ENCODE measurements at places on chromosomes 5 and 9.

DNA sequence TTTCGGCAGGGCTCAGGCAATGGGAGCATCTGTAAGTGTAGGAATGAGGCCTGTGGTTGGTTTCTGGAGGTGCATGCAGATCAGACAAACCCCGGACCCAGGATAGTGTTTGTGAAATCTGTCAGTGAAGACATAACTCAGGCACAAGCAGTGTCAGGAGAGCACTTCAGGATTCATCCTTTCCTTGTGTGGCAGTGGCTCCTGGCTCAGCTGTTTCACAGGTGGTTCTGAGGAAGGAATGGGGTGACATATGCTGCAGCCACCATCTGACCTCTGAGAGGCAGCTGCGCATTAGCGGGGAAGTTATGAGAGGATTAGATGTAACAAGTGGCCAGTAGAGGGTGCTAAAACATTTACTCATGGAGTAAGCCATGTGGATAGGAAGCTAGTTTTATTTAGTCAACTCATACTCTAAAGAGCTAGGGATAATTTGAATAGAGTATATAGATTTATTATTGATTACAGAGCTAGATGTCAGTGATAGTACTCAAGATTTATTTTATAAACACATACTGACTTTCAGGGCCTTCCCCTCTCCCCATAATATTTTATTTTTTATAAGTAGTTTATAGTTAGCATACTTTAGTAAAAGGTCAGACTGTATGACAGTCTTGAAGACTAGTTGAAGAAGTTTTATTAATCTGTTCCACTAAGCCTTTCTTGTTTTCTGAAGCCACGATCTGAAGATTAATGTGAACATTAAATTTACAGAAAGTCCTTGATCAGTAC lies 28.4 kb downstream of the NNT start:
- DNase-seq: no peak

GRCh38 chr5:66171349-66172344 lies 27.5 kb downstream of the SREK1 start:
- DNase-seq: no peak

GRCh38 chr9:4375424-4376200 lies 75.7 kb upstream of the GLIS3 start:
- DNase-seq: no peak

DNA sequence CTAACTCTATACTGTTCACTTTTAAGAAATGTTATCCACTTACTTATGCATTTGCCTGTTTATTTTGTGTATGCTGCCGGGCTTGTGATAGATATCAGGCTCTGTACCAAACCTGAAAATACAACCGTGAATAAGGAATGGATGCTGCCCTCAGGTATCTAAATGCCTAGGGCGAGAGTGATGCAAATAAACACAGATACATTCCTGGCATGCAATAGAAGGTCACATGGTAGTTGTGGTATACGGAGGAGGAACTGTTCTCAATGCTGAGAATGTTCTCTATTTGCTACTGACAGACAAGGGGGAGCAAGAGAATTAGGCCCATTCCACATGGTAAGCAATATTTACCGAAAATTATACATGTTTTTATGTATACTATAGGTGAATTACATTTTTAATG lies 227.8 kb downstream of the ICE1 start:
- no peak for DNase-seq

DNA sequence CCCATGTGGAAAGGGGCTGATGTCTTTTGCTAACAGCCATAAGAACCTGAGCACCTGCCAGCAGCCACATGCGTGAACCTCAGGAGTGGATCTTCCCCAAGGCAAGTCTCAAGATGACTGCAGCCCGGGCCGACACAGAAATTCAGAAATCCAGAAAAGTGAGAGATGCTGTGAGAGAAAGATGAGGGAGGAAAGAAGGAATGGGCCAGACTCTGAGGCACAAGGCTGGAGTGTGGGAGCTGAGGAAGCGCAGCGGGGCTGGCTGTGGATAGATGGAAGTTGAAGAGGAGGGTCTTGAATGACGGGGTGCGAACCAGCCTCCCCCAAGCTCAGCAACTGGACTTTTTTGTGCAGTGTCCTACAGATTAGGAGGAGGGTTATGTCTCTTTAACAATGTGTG lies 337.8 kb downstream of the GADD45G start:
- DNase-seq: no peak

GRCh38 chr5:60332244-60333004 lies 367.5 kb downstream of the DEPDC1B start:
- no peak for DNase-seq

DNA sequence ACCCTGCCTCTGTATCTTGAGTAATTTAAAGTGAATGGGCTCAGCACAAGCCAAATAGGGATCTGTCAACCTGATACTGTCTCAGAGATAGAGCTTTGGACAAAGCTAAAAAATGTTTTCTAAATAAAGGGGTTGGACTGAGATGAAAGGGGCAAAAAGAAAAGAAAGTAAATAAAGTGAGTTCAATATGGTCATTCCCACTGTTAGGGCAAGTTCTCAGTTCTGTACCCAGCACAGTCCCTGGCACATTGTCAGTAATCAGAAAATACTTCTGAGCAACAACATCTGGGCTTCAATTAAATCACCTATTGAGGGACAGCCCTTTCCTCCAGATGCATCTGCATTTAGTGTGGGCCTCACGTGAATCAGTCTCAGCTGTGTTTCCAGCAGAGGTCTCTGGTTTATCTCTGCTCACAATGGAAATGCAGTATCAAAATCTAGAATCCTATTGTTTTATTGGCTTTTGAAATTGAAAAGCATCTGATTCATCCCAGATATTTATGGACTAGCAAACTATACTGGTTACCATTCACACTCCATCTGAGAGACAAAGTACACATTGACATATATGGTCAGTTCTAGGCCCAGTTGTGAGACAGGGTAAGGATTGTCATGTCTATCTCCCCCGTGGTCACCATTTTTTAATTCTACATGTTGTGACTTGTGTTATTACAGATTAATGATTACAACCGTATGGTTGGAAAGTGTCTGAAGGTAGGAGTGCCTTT lies 35.6 kb downstream of the ZNF474 start:
- no peak for DNase-seq

DNA sequence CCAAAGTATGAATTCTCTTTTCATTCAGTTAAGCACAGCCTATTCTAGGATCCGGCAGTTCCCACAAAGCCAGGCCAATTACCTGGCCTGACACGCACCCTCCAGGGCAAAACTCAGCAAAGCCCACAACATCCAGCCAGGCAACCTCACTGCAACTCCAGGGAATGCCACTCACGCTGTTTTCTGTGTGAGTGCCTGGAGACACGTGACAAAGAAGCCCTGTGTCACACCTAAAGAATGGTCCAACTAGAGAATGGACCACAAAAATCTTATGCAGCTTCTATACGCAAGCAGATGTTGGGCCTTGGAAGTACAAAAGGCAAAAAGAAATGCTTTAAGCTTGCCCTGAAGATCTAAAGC lies 20.2 kb downstream of the RETREG1 start:
- DNase-seq: no peak

DNA sequence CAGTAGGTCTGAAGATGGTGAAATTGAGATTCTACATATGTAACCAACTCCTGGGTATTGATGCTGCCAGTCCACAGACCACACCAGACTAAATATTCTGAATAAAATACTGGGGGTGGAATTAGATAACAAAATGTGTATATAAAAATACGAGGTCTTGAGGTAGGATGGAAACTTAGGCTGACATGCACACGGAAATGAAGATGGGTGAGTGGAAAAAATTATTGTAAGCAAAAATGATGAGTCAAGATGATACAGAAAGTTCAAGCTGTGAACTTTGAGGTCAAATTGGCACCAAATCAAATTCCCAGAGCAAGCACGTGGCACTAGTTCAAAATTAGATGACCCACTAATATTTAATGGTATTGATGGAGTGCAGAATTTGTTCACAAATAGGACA lies 713.4 kb upstream of the ACO1 start:
- no peak for DNase-seq

DNA sequence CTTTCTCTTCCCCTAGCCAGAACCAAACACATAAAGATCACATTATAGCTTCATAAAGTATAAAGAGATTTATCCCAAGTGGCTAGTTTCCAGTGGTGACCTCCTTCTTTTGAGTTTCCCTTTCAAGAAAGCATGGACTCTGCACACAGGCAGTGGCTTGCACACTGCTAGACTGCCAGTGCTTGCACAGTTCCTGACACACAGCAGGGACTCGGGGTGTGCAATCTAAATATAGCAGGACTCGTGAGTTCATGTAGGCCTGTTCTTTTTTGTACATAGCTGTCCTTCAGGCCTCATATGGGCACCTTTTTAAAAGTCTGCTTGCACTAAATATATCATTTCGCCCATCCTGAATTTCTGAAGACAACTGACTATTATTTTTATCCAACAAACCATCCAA lies 308.6 kb downstream of the FBXL7 start:
- DNase-seq: no peak

DNA sequence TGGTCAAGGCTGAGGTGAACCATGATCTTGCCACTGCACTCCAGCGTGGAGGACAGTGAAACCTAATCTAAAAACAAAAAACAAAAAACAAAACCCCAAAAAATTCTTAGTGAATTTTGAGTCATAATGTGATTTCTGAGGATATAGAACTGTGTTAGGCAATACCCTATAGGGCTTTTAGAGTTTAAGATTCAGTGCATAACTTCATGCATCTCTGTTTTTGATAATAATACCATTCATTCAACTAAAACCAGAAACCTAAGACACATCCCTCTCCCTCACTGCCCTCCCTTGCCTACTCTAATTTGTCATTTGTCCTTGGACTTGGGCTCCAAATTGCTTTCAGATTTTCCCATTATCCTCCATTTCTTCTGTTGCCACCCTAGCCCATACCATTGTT lies 405.7 kb upstream of the EDIL3 start:
- DNase-seq: no peak

GRCh38 chr9:126814091-126814490 lies 9.3 kb downstream of the ZBTB43 start:
- DNase-seq: no peak

DNA sequence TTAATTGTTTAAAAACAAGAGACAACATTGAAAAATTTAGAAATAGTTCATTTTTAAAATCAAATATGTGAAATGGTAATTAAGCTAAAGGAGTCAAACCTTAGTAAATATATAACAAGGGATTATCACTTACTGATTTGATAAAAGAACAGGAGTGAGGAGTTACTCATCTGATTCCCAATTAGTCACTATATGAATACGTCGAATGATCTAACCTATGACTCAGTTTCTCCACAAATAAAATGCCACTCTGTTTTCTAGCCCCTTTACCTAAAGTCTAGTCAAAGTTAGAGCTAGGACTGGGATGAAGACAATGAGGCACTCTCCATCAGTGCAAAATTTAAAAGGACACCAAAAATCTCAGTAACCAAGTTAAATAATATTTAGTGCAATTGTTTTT lies 70.4 kb upstream of the RASEF start:
- no peak for DNase-seq

DNA sequence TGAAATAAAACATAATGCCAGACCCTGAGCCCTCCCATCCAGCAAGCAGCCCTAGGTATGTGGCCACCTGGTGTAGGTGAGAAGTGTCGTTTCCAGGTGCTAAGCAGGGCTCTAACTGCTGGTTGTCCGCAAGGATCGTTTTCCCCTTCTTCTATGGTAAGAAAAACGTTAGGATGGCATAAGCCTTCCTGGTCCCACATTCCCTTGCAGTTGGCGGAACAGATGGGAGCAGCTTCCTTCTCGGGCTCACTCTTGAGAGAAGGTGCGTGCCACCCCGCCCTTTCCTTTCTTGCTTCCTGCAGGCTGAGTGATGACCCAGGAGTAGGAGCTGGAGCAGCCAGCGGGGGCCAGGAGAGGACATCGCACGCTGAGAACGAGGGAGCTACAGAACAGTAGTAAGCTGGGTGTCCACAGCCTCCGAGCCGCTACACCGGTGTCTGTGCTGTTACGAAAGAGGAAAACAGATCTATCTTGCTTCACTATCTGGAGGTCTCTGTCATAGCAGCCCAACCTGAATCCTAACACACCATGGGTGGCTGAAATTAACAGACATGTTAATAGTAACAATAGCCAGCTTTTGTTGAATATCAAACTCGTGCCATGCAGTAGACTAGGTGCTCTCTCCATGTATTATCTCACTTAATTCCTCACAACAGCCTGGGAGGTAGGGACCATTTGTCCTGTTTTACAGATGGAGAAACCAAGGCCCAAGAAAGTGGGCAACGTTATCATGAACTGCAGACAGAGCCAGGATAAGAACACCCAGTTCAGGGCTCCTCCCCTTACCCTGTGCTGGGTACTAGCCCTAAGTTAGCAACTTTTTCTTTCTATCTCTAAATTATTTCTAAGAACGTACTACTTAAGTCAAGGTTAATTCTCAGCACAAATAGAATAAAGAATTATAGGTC lies 139.8 kb downstream of the COL23A1 start:
- peak; percentile 36 for DNase-seq

DNA sequence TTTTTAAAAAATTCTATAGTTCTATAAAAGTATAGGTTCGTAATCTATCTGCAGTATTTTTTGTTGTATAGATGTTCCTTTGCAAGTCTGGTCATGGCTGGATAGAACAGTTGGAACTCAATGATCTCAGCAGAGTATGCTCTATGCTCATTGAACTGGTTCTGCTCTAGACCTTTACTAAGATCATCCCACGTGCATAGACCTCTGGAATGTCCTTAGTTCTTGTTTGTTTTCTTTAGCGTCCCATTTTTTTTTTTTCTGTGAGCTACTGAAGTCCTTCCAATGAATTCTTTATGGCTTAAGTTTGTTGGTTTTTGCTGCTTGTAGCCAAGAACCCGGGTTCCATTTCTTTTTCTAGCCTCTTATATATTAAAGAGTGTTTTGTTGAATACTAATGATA lies 3.5 kb downstream of the TMEM38B start:
- DNase-seq: no peak

- DNase-seq: no peak
These were observed 494.9 kb downstream of the PSAT1 start for GRCh38 chr9:78791779-78792178.

DNA sequence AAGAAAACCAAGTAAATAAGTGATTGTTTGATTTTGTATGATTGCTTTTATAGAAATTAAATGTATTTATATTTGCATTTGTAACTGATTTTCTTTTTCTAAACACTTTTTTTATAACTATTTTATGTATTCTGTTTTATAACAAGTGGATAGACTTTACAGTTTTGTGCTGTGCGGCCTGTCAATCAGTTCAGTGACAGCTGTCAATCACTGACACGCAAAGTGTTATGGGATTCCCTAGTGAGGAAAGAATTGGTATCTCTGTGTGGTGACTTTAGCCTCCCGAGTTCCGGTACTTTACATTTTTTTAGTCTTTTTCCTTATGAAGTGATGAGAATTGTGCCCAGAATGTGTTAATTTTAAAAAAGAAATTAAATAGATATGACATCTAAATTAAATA lies 16.3 kb downstream of the GPR151 start:
- no peak for DNase-seq

Measured in coronary artery (tissue), 2 donors.